NCI-H226 (cell line): ENCODE measurements at places on chromosomes 5 and 9.

- DNase-seq, result no peak
Measured at GRCh38 chr9:131320031-131320685, 30.6 kb downstream of the PLPP7 start.

DNA sequence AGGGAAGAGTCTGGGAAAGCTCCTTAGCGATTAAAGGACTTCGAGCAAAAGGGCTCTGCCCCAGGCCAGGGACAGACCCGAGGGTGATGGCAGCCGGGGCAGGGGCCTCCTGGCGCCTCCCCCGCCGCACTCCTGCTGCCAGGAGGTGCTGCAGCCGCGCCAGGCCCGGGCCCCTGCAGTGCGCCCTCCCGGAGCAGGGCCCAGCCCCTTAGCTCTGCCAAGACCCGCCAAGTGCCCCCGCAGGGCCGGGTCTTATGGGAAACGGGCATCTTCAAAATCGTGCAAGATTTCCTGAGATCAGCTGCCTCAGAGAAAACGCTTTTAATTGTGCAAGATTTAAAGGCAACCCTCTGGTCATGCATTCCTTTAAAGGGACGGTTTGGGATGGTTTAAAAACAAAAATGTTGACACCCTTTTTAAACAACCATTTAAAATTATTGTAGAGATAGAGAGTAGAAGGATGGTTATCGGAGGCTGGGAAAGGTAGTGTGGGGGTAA, 52.4 kb downstream of the CDC14B start:
- DNase-seq, result peak; percentile 14

- DNase-seq, result no peak
Measured at GRCh38 chr9:38641985-38642864, 21.8 kb upstream of the ANKRD18A start.

DNA sequence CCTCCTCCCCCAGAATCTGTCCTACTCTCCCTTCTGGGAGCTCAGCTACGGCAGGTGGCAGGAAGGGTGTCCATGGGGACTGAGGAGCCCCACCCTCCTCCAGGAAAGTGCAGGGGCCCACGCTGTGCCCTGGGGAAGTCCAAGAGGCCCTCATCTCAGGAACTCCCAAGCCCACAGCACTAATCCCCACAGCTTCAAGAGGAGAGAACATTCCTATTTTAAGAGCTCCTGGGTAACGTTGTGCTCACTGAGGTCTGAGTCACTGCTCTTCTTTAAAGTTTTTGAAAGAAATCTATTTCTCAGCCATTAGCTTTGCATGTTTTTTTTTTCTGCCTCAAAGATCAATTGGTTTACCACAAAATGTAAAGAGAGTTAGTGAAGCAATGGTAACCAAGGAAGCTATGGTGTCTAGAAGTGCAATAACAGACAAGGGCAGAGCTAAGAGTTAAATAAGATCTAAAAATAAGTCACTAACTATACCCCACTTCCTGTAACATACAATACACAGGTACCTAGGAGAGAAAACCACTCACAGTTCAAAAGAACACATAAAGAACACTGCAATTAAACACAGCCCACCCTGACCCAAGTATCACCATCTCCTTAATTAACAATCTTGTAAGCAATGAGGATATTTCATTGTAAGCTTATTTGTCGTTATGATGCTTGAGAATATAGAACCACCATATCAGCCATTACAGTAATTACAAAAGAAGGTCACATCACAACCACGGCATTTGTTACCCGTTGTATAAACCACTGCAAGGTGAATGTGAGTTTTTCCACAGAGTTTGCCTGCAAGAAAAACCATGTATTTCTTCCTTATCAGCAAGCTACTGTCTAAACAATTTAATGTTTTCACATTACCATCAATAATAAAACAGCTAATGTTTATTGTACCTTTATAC, 382.3 kb upstream of the SLC30A5 start:
- DNase-seq, result no peak

DNA sequence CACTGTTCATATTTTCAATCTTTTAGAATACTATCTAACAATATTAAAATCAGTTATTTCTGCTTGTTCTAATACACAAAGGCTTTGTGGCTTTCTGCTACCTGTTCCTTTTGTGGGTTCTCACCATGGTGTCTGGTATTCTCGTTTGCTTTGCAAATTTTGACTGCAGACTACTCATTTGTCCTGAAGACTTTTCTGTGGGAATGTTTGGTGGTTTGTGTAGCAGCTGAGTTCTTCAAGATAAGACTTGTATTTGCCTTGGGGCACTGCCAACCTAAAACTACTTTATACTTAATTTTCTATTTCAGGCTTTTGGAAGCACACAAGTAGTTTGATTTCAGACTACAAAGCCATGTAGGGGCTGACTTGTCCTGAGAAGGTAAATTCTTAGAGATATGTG, 11.1 kb downstream of the IL33 start:
- DNase-seq, result peak; percentile 50

DNA sequence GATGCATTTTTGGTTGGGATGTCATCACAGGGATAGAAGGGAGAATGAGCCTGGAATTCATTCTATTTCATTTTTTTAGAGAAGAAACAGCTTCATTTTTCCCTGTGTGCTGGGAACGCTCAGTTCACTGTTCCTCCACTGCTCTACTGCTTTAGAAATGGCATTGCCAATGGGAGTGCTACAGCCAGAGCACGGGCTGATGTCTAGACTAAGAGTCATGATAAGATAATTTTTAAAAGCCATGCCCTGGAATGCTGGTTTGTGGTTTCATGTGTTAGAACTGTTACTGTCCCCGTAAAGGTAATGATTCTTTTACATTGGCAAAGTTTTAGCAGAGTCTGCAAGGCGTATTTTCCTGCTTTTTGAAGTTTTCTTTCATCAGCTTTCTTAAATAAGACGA, 119.6 kb downstream of the SEMA6A start:
- DNase-seq, result no peak

DNA sequence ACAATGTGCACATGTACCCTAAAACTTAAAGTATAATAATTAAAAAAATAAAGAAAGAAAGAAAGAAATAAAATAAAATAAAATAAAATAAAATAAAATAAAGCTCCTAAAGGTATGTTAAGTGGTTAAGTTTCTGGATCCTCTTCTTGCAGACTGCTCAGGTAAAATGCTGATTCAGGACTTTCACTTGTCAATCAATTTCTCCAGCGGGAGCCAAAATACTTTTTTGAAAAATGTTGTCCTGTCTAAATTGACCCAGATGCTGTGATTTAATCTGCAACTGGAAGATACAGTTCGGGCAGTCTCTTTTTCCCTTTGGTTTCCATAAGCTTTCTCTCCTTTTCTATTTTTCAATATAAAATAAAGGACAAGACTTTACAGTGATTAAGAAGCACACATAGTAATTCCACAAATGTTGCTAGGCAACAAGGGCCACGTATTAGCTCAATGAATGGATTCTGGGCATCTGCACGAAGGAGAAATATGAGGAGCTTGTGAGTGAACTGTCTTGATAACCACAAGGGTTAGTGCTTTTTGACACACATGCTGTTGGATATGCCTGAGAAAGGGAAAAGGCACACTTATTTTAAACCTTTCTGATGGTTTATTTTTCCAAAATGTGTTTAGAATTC, 38.6 kb downstream of the HTR4 start:
- peak; percentile 29 for DNase-seq

DNA sequence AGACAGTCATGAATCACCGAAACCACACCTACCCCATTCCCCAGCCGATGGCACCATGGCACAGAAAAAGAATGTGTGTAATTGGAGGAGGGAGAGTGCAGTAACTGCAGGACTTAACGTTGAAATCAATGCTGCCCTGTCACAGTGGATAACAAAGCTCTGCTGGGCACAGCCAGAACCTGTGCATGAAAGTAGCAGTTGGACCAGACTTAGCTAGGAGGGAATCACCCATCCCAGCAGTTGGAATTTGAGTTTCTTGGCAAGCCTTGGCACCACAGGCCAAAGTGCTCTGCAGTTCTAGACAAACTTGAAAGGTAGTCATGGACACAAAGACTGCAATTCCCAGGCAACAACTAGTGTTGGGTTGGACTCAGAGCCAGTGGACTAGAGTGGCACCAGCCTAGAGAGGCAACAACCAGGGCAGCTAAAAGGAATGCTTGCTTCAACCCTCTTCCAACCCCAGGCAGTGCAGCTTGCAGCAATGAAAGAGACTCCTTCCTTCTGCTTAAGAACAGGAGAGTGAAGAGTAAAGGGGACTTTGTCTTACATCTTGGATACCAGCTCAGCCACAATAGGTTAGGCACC, 19.1 kb downstream of the TMEM232 start:
- no peak for DNase-seq

GRCh38 chr5:148626081-148626613, 28.2 kb downstream of the HTR4 start:
- DNase-seq, result no peak

DNA sequence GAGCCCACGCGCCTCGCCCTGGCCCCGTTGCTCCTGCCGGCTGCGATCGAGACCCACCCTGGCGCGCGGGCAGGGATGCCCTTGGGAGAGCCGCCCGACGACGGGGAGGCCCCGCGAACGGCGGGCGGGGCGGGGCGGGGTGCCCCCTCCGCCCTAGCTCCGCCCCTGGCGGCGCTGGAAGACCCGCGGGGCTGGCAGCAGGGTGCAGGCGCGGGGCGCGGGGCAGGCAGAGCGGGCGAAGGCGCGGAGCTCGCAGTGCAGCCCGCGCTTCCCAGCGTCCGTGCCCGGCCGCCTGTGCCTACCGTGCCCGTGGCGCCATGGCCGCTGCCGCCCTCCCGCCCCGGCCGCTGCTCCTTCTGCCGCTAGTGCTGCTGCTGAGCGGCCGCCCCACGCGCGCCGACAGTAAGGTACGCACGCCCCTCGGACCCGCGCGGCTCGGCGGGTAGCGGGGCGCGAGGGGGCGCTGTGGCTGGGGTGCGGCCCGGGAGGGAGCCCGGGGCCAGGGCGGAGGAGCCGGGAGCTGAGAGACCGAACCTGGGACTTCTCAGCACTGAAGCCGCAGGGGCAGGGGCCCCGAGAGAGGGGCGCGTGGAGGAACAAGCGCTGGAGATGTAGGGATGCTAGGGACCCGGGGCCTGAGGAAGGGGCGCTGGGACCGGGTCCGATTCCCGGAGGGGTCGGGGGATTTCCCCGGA, at the start of gene OLFML2A:
Gene OLFML2A (plus strand): TSS at position 180 of the 695 bp plus-strand sequence. CDS start 138 bp downstream, at position 318.
- DNase-seq, result no peak
